ENCODE measurements at places on chromosomes 6 and 20.

- DNase-seq, result peak; percentile 81
These were observed 12.8 kb upstream of the DNAAF9 start for GRCh38 chr20:3420211-3420707.

- DNase-seq, result no peak
These were observed 77.5 kb downstream of the C6orf118 start for GRCh38 chr6:165231581-165232561.

- no peak for DNase-seq
These were observed 2.3 kb upstream of the TTBK1 start for GRCh38 chr6:43240950-43241349.

DNA sequence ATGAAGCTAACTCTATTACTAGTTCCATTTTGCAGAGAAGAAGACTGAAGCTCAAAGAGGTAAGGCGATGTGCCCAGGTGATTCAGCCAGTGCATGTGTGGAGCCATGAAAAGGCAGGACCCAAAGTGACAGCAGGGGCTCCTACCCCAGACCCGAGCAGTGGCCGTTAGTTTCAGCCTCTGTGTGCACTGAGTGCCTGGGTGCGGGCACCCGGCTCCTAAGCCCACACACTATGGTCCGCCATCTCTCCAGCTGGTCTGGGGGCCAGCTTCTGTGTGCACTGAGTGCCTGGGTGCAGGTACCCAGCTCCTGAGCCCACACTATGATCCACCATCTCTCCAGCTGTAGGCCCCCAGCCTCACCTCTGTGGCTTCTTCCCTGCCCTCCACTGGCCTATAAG, 123.5 kb upstream of the CST7 start:
- DNase-seq, result no peak

DNA sequence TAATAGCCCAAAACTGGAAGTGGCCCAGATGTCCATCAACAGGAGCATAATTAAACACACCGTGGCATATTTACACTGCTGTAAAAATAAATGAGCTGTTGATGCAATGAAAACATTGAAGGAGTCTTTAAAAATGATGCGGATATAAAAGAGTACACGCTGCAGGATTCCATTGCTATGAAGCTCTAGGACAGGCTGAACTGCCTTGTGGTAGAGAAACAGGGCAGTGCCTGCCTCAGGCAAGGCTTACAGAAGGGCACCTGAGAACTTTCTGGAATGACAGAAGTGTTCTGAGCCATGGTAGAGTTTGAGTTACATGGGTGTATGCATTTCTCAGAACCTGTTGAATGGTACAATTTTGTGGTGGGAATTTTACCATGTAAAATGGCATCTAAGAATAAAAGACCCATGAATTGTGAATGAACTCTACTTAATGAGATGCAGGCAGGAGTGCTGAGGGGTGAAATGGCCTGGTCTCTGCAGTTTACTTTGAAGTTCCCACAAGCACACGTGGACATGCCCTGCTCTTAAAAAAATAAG, 45.3 kb upstream of the RIN2 start:
- no peak for DNase-seq

GRCh38 chr20:12435268-12435667, 517.6 kb downstream of the BTBD3 start:
- DNase-seq, result no peak

DNA sequence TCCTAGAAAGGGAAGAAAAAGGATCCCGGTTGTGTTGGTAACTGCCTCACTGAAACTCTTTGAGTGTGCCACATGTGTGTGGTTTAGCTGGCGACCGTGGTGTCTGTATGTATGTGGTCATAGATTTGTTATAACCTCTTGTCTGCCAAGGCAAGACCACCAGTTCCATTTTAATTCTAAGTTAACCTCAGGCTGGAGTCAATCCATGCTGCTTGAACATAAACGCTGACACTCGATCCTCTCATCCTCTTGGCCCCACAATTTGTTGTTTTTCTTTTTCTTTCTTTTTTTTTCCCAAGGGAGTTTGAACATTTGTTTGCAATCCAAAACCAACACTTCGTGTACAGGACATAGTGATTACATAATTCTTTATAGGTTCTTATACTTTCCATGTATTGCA, 318.9 kb upstream of the JAG1 start:
- no peak for DNase-seq

- DNase-seq, result no peak
These were observed 13.2 kb downstream of the TJAP1 start for GRCh38 chr6:43490523-43490939.

DNA sequence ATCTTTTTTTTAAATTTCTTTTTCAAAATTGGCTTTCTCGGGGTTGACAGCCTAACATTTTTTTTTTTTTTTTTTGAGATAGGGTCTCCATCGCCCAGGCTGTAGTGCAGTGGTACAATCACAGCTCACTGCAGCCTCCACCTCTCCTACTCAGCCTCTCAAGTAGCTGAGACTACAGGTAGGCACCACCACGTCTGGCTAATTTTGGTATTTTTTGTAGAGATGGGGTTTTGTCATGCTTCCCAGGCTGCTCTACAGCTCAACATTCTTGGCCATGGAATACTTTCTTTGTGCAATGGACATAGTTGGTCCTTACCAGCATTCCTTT, 6.4 kb upstream of the CTNNBL1 start:
- no peak for DNase-seq

GRCh38 chr6:148947621-148948444, 201.0 kb downstream of the UST start:
- DNase-seq, result peak; percentile 67

- peak; percentile 15 for DNase-seq
These were observed 51.6 kb downstream of the LAMA4 start for GRCh38 chr6:112202639-112203341.

DNA sequence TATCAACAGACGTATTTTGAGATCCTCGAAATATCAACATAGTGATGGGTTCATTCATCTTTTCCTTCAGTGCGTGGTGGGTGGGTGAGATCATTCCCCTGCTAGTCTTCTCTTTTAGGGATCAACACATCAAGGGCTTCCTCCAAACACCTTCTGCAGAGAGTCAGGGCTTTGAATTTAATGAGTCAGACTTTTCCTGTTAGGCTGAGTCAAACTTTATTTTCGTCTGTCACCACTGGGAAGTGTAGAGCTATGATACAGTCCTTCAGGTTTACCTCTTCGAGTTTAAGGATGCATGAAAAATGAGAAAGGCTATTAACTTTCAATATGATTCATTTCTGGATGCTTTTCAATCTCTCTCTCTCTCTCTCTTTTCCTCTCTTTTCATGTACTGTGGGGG, 189.1 kb downstream of the BMP2 start:
- no peak for DNase-seq

DNA sequence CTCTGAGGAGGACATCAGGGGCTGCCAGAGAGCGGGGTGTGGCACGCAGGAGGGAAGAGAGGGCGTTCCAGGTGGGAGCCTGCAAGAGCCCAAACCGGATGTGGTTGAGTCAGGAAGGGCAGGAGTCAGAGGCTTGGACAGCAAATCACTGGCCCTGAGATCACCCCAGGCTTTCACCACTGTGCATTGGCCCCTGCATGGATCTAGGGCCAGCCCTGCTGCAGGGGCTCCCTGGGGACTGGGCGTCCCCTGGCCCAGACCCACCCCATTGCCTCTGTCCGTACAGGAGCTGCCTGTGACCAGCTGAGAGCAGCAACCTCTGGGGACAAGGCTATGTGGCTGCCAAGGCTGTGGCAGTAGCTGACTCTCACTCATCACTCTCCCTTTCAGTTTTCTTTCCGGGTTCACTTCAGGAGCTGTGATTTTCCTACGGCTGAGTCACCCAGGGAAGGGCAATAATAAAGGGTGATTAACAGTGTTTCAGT, 33.9 kb downstream of the KCNK17 start:
- DNase-seq, result no peak

GRCh38 chr6:16683641-16684194, 77.5 kb downstream of the ATXN1 start:
- no peak for DNase-seq

GRCh38 chr6:85977661-85978060, 335.0 kb upstream of the SYNCRIP start:
- no peak for DNase-seq

GRCh38 chr20:58145506-58146080, 82.9 kb downstream of the ANKRD60 start:
- DNase-seq, result no peak

- DNase-seq, result peak; percentile 25
These were observed 166.6 kb upstream of the MARCKS start for GRCh38 chr6:113690281-113691259.

- no peak for DNase-seq
These were observed 47.4 kb upstream of the FBXL4 start for GRCh38 chr6:98995116-98995515.

DNA sequence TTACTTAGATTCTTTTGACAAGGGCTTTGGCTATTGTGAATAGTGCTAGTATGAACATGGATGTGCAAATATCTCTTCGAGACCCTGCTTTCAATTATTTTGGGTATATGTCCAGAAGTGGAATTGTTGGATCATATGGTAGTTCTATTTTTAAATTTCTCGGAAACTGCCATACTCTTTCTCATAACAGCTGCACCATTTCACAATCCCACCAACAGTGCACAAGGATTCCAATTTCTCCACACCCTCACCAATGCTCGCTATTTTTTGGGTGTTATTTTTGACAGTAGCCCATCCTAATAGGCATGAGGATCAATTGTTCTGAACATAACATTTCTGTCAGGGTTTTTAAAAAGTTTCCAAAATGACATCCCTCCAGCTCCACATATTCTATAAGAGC, 69.2 kb upstream of the ESR1 start:
- DNase-seq, result no peak

- no peak for DNase-seq
These were observed 104.1 kb upstream of the BTN3A2 start for GRCh38 chr6:26260725-26261490.

DNA sequence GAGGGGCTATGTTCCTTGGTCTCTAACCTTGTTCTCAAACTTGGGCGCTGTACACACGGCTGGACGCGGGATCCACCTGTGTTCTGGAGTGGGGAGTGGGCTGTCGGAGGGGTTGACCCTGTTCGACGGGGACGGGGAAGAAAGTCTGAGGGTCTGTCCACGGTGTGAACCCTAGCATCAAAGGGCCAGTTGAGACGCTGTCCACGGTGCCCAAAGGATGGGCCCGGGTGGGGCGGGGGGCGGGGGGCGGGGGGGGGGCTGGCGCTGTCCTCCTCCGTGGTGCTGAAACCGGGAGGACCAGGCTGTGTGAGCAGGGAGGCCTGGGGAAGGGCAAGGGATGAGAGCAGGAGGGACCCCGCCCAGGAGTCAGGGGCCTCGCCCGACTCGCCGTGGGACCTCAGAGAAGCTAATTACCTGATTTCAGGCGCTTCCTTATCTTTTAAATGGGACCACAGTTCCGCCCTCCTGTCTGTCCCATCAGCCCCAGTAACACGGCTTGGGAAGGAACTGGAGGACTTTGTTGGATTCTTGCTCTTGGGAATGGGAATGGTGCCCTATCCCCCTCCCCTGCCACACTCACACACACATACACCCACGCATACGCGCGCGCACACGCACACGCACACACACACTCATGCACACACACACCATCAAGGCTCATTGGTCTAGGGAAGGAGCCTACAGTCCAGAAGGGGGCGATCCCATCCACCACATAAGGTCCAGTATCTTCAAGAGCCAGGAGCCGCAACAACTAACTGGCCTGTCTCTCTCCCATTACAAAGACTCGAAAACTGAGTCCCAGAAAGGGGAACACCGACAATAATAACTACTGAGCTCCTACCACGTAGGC, 1.0 kb upstream of the VSTM2L start:
- DNase-seq, result peak; percentile 89

GRCh38 chr6:12952318-12952717, 235.8 kb downstream of the PHACTR1 start:
- no peak for DNase-seq

DNA sequence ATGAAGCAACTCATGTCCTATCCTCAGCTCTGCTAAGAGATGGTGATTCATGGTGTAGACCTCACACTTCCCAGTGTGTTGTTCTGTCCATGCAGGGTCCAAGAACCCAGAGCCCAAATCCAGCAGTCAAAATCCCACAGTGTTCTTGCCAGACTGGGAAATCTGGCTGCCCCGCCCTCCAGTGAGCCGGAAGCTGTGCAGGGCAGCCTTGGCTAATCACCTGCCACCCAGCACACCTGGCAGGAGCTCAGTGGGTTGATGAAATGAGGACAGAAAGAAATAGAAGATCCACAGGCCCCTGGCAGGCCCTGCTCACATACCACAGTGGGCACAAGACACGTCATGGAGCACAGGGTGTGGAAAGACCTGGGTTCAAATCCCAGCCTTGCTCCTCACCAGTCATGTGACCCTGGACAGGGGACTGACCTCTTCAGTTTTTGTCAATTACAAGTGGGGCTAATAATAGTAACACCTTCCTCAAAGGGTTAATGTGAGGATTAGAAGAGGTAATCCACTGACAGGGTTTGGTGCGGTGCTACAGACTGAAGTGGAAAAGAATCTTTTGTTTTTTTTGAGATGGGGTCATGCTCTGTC, 13.6 kb upstream of the GUCA1A start:
- DNase-seq, result no peak

GRCh38 chr6:88238065-88238464, 71.9 kb upstream of the CNR1 start:
- peak; percentile 56 for DNase-seq

DNA sequence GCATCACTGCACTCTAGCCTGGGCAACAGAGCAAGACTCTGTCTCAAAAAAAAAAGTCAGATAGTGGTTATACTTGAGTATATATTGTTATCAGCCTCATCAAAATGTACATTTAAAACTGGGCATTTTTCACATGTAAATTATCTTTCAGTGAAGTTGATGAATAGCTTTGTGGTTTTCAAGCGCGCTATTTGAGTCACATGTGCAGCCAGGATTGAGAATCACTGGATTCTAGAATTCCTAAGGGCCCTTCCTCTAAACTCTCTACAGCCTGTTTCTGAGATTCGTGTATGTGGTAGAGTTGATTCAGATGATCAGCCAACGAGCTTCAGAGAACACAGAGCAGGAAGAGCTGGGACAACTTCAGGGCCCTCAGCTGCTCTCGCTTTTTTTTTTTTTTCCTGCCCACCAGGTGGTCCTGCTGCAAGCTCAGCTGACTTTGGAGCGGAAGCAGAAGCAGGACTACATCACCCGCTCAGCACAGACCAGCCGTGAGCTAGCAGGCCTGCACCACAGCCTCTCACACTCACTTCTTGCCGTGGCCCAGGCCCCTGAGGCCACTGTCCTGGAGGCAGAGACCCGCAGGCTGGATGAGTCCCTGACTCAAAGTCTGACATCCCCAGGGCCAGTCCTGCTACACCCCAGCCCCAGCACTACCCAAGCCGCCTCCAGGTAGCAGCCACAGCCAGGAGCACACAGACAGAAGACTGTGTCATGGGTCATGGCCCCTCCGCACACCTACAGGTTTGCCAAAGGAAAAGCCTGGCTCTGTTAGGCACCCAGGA, 18.3 kb downstream of the C20orf173 start:
- no peak for DNase-seq

GRCh38 chr6:3329393-3330051, 70.8 kb downstream of the PSMG4 start:
- no peak for DNase-seq

DNA sequence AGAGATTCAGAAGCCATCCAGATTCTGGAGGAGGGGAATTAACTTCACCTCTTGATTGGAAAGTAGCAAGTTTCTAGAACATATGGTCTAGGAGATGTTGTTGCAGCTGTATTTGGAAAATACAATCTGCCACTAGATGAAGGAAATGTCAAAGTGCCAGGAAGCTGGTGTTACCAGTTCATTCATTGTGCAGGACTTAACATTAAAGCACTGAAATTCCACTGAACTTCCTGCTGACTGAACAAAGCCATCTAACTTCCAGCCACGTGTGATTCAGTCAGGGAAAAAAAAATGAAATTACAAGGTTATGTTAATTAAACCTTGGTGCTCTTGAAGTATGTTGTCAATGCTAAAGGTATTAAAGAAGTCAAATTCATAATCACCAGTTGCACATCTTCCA, 321.5 kb upstream of the SASH1 start:
- no peak for DNase-seq

Data from GM20000 (cell line).